ENCODE measurements at places on chromosomes 4 and X.

DNA sequence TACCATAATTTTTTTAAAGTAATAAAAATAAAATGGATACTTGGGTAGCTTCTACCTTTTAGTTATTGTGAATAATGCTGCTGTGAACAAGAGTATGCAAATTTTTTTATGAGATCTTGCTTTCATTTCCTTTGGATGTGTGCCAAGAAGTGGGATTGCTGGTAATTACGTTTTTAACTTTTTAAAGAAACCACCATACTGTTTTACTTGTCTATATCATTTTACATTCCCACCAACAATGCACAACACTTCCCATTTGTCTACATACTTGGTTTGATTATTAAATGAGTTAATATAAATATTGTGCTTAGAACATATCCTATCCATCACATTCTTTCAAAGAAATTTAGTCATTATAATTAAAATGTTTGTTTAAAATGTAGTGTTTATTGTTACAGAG is 3.9 kb upstream of the SULT1B1 start:
- no peak for DNase-seq

DNA sequence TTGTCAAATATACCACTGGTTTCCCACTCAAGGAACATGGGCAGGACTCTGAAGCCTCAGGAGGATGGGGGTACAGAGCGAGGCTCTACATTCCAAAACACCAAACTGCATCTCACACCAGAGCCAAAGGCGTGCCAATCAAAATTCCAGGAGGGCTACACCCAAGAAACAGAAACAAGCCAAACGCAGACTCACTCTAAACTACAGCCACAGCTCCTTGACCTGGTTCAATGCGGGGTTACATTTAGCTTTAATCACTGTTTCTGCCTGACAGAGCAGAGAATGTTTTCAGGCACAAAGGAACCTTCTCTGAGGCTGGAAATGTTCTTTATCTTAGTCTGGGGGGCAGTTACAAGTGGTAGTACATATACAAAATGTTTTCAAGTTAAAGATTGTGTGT is 2121.5 kb upstream of the AGA start:
- no peak for DNase-seq

DNA sequence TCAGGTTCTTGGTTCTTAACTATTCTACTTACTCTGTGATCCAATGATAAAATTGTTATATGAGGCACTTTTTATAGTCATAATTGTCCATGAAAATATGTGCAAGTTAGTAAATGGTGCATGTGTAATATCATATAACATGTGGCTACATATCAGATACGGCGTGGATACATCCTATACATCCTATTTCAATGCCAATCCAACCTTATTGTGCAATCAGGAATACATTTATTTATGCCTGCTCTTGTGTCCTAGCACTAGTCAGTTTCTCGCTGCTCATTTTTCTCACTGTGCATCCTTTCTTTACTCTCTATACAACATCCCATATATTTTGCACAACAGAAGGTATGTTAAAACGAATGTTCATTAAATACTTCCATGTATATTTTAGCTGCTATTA is 1141.1 kb downstream of the FAT4 start:
- DNase-seq, result no peak

DNA sequence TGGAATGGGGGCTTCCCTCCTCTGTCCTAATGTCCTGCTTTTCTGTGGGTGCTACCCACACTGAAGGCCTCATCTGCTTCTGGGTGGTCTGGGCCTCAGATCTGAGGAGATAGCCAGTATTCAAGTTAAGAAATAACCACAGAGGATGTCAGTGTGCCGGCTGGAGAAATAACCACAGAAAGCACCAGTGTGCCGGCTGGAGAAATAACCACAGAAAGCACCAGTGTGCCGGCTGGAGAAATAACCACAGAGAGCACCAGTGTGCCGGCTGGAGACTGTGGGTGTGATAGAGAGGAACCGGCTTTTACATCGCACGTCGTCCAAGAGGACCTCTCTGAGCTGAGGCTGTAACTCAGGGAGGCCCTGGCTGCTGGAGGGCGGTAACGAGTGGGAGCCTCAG is 65.7 kb upstream of the PSAPL1 start:
- DNase-seq, result no peak

GRCh38 chr4:129545599-129546278 is 449.8 kb downstream of the C4orf33 start:
- peak; percentile 24 for DNase-seq

DNA sequence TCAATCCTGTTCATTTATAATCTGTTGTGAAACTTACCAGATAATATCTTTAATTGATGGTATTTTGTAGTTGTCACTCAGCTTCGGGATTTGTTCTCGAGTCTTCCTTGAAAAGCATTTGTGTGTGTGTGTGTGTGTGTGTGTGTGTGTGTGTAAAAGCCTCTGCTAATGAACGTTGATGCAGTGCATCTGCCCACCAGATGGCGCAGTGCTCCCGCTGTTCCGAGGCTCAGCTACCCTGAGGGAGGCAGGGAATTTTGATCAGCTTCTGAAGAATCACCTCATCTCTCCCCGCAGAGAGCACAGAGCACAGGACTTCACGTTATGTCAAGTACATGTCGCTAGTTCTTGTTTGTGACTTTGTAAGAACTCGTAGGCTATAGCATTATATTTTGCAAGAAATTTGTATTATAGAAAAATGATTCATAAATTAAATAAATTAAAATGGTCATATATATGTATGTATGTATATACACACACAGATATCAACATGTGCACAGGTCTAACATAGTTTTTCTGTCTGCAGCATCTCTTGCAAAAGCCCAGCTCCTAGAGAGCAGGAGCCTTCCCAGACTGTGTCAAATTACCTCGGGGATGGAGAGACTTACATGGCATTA is 316.7 kb upstream of the IGFBP7 start:
- DNase-seq, result peak; percentile 86

DNA sequence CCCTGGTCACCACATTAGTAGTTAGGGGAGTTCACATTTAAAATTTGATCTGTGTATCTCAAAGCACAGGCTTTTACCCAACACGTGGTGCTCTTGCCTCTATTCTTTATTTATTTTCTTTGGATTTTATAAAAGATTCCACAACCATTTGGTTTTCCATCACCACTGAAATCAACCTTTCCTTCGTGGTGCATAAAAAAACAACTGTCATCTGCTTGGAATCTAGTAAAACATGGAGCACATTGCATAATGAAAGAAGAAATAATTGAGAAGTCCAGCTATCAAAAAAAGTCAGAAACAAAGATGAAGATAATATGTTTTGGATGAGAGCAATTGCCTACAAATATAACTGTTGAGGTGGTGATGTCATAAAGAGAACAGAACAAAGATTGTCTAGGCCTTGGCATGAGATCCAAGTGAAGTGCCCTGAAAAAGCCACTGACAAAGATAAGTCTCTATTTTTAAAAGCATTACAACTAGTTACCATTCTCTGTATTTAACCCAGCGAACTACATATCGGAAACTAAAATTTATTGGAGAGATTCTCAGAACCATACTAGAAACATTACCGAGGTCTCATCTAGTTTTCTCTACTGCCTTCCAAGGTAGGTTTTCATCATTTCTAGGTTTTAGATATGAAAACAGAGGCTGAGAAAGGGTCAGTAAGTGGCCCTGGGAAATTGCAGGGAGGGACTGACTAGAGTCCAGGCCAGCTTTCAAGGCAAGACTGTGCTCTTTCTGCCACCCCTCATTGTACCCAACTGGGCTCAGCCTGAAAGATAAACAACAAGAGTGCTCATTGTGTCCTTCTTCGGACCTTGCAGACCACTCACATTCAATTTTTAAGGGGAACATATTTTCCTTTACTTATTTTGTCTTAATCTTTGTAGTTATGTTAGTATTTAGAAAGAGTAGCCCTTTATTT is 127.3 kb downstream of the MAD2L1 start:
- no peak for DNase-seq

DNA sequence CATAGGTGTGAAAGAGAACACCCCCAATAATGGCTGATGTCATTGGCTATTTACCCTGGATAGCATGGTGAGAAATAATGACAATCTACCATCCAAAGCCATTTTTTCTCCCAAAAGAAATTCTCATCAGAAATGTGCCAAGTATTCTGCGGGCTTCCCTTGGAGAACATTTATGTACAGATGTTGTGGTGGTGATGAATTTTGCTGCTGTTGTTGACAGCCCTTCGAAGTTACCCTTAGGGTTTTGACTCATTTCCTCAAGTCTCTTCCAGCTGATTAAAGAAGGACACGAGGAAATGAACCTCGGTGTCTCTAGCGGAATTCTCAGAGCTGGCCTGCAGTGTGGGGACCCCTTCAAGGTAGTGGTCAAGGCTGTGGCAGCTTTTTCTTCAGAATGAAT is 3.4 kb downstream of the KIT start:
- no peak for DNase-seq

DNA sequence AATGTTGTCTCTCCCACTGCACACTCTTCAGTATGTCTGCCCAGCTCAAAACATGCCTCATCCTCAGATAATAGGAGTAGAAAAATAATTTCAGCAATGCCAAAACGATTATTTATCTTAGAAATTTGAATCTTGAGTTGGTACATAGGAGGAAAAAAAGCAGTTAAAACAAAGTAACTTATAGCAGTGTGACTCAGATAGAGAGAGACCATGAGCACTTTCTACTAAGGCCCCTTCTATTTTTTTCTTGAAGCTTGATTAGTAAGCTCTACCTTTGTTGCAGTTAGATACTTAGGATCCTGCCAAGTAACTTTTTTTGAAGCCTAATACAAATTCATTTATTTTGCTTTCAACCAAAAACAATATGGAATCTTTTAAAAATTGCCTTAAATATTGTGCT is 212.3 kb downstream of the MAD2L1 start:
- no peak for DNase-seq

DNA sequence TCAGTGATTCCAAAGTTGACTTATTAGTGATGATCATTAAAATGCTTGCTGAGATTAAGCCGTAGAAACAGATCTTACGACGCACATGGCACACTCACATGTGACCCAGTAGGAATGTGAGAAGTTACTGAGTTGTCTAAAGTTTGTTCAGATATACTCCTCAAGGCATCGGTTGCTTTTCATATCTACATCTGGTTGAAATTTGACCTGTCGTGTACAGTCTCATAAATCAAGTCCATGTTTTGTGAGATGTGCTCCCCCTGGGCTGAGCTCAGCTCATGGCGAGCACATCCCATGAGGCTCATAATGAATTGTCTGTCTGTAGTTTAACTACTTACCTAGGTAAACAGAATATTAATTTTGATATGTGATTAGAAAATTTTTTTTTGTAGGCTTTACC is 67.0 kb downstream of the TNIP2 start:
- DNase-seq, result no peak

DNA sequence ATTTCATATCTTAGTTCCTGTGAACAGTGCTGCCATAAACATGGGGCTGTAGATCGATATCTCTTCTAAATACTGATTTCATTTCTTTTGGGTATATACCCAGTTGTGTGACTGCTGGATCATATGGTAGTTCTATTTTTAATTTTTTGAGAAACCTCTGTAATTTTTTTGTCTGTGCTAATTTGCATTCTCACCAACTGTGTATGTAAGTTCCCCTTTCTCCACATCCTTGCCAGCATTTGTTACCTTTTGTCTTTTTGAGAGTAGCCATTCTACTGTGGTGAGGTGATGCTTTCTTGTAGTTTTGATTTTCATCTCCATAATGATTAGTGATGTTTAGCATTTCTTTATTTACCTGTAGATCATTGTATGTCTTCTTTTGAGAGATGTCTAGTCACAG is 2086.5 kb upstream of the TENM3 start:
- no peak for DNase-seq

DNA sequence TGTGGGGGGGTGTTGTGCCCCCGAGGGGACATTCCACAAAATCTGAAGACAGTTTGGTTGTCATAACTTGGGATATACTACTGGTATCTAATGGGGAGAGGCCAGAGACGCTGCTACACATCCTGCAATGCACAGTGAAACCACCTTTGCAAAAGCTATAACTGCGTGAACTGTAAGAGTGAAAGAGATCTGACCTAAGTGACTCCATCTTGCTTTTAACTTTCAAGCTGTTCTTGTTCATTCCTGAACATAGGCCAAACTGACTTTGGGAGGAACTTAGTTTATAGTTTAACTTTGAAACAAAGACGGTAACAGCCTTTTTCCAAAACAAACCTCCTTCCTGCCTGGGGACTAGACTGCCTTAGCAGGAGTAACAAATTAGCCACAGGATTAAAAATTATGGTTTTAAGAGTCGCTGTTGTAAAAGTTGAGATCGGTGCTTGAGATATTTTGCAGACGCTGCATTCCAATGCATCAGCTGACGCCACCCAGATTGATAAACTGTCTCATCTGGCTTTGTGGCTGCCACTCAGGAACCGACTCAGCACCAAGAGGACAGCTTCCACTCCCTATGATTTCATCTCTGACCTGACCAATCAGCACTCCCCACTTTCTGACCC is 70.9 kb downstream of the ATXN3L start:
- no peak for DNase-seq

DNA sequence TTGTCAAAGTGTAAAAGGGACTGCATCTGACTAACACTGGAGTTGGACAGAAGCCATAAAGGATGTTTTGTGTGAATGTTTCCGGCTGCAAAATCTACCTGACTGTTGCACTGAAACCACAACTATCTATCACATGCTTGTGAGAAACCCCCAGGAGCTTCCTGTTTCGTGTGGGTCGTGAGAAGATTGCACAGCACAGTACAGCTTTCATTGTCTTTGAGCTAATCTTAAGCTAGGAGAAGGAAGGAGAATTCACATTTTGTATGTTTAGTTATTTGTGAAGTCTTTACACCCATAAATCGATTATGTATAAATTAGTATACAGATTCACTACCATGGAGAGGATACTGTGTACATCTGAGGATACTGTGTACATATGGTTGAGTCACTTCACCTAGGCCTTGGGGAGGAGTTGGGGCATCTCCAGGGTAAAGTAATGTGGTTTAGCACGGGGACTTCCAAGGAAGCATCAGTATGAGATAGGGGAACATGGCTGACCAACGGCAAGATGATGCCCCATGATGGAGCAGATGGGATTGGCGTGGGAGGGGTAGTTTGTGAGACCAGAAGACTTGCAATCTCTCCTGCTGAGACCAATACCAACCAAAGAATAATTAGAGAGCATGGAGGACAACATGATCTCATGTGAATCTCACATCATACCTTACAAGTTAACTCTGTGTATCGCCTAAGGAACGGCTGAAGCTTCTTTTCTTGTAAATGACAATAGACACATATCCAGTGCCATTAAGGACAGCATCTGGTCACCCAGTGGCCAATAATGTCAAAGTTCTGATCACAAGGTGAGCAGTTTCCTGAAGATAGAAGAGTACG is 43.1 kb upstream of the FAM9C start:
- no peak for DNase-seq

- no peak for DNase-seq
Observed at GRCh38 chr4:98994474-98995182, 893 bp upstream of the METAP1 start.

DNA sequence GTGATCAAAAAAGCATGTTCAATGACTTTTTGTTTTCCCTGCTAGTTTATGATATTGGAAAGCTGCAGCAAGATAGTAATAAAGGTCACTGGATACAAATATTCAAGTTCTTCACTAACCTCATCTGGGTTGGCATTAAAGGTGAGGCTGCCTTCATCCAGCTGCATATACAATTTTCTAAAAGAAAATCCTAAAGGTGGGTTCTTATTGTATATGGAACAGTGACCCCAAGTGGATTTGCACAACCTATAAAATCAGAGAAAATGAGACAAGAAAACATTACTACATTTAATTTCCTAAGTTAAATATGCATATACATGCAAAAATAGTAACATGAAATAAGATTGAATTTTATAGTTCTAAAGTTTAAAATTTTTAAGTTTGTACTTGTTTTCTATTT is 23.9 kb downstream of the FBXO8 start:
- peak; percentile 1 for DNase-seq
